MCF 10A (cell line): ENCODE measurements at places on chromosomes 5 and 9. TPM values are rescaled to one million over a fixed set of nuclear protein-coding genes. Genes with fewer than 3 reads are reported as not detected.

CCDC107 gene
- 10.6 and 12.5 TPM in 2 replicates for total RNA-seq

GPRIN1 gene
- 3.0 and 3.7 TPM in 2 replicates for total RNA-seq

RASGRF2 gene
- total RNA-seq = not detected in 2 replicates

SLC4A9 gene
- 0.37 TPM in 1 of 2 replicates, not detected in the other for total RNA-seq
